ENCODE measurements at places on chromosomes 2 and 18.

- no peak for DNase-seq
These were observed 95.7 kb downstream of the MAIP1 start for GRCh38 chr2:200050921-200051610.

- DNase-seq, result no peak
These were observed 60.3 kb downstream of the CERKL start for GRCh38 chr2:181596556-181596955.

DNA sequence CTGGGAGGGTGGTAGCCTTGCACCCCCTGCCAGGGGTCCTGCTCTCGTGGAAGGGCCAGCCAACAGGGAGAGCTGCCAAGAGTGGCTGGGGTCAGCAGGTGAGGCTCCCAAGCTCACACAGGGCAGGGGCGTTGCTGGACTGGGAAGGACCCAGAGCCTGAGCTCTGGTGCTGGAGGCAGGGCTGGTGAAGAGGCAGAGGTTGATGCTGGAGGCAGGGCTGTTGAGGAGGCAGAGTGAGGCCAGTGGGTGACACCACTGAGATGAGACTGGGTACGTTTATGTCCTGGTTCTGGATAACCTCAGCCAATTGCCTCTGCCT lies 7.0 kb downstream of the ADRA2B start:
- no peak for DNase-seq

DNA sequence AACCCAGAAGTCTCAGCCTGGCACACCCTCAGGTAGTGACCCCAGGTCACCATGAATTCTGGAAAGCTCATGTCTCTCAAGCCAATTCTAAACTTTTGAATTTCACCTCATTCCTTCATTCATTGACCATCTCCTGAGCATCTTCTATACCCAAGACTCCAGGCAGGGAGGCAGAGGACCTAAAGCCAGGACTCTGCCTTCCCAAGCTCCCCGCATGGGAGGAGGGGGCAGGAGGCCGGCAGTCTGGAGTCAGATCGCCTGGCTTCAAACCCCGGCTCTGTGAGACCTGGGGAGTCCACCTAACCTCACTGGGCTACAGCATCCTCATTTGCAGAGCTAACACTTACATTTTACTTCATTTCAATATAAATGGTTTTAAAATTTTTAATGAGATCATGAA lies 59.0 kb downstream of the SMAD7 start:
- DNase-seq, result no peak

- no peak for DNase-seq
These were observed 218.4 kb downstream of the CDH20 start for GRCh38 chr18:61551586-61551985.

GRCh38 chr2:179571252-179571651 lies 290.2 kb downstream of the ZNF385B start:
- DNase-seq, result no peak

- DNase-seq, result no peak
These were observed 219.2 kb upstream of the SP5 start for GRCh38 chr2:170495896-170496295.

DNA sequence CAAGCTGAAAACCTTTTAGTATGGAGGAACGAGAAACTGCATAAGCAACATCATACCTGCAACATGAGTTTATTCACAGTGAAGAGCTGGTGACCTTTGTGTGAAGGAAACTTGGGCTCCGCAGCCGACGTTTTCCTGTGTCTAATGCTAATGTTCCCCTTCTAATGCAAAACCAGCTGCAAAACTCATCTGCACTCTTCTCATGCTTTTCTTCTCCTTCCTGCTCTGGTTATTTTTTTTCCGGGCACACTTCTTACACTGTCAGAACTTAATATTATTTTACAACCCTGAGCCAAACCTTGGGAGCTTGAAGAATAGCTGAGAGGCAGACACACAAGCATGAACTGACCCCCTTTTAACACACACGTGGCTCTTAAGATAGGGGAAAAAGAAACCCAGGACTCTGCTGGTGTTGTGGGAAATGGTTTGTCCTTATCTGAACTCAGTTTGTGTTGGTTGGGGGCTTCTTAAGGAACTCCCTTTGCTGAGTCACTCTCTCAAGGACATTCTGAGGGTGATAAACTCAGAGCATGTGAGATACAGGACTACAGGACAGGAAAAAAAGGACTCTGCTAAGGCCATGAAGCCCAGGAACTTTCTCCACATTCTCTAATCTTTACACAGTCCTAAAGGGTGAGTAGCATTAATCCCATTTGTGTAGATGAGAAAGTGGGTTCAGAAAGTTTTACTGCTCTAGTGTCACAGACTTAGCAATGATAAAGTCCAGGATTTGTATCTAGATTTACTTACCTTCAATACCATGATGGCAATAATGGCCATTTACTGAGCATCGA lies 439.3 kb upstream of the TRIB2 start:
- no peak for DNase-seq

DNA sequence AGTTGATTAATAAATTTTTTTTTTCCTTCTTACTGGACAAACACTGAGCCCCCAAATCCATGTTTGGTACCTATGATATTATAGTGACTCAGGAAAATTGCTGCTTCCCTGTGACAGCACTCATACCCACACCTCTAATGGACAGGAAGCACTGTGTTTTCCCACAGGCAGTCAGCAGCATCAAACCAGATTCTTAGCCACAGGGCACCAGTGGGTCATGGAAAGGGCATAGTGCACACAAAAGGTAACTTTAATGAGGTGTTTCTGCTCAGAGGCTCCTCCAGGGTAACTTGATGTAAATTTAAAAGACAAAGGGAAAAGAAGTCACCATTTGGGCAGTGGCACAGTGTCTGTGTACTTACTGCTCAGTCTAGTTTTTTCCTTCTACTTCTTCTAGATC lies 34.1 kb downstream of the SERPINB11 start:
- no peak for DNase-seq

DNA sequence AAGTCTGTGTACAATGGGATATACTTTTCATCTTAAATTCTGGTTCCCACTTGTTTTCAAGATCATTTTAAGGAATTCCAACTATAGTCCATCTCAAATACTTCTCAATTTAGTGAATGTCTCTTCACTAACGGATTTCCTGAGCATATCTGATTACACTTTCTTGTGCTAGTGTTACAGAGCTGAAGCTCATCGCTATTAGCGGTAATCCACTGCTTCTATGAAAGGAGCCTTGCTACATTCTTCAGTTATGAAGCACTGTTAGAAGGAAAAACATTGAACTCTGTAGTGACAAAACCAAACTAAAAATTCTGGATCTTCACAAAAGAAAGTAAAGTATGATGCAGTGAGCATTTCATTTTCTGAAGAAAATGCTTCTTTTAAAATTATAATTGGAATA lies 72.0 kb downstream of the AGPS start:
- no peak for DNase-seq

DNA sequence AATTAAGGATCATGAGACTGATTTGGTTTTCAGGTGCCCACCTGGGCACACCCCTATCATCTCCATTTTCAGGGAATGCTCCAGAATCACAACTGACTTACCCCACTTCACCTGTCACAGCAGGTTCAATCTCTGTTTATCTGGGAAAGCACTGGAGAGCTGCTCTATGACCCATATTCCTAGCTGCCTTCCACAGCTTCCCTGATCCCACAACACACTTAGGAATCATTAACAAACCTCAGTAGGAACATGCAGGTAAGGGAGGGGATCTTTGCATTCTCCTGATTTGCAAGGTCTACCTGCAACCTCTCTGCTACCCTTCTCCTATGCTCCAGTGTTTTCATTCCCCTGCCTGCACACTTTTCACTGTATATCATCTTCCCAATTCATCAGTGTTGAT lies 18.7 kb upstream of the FABP1 start:
- no peak for DNase-seq

DNA sequence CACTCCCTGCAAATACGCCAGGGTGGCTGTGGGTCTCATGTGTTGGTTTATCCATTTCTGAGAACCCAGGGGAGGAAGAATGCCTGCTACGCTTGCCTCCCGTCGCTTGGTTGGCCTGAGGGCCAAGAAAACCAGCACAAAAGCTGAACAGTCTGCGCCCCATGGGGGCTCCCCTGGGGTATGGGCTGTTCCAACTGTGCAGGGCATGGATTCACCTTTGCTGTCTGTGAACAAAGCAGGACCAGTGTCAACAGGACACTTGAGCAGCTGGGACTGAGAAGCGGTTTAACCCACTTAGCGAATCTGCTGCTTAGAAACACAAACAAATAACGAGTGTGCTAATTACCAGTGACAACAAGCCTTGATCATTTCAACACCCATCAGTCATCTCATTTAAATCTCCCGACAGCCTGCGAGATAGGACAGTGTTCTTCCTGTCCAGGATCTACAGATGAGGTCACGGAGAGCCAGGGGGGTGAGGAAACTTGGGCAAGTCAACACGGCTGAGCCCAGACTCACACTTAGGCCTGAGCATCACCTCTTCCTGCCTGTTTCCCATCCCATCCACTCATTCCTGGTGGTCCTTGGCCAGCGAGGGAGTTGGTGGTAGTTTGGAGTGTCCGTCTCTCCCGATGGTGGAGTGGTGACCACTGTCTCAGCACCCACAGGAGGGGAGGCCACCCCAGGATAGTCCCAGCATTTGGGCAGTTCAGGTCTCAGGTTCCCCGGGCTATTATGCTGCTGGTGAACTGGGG lies 111.6 kb upstream of the HAAO start:
- no peak for DNase-seq

- DNase-seq, result no peak
These were observed 332.9 kb upstream of the DCC start for GRCh38 chr18:52007105-52007504.

- no peak for DNase-seq
These were observed 22.4 kb downstream of the B4GALT6 start for GRCh38 chr18:31661965-31662364.

- no peak for DNase-seq
These were observed 92.5 kb upstream of the LRATD1 start for GRCh38 chr2:14540015-14540414.

DNA sequence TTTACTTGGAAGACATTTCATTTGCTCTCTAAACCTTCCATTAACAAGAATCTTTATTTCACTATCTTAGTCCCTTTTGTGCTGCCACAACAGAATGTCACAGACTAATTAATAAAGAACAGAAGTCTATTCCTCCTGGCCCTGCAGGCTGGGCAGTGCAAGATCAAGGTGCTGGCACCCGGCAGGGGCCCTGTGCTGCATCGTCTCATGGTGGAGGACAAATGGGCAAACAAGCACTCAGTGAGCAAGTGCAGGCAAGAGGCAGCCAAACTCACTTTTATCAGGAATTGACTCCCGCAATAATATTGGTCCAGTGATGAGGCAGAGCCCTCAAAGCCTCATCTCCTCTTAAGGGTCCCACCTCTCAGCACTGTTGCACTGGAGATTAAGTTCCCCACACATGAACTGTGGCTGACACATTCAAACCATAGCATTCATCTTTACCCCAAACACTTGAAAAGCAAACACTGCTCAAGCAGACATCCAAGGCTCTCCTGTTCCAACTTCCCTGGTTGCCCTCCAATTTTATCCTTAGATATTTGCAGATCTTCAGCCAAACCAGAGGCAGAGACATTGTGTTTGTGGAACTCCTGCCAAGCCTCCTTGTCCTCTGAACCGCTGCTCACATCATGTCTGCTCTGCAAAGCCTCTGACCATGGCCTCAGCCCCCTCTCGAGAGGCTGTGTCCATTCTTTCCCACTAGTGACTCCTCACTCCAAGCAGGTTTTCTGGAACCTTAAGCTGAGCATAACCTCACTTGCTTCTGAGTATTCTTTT lies 404.4 kb upstream of the SOX11 start:
- no peak for DNase-seq

DNA sequence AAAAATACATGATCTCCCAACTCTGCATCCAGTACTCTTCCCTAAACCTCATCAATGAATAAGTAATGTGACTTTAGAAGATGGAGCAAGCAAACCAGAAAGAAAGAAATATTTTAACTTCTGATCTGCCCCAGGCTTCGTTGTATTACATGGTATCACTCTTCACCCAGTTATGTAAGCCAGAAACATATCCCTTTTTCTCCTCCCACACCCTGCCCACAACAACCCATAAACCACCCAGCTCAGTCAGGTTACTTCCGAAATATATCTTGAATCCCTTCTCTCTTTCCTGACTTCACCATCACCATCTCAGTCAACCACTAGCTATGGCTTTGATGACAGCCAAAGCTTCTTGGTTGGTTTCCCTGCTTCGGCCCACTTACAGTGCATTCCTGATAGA lies 295.8 kb upstream of the PARD3B start:
- DNase-seq, result no peak

GRCh38 chr2:226475650-226476049 lies 324.0 kb downstream of the IRS1 start:
- no peak for DNase-seq

GRCh38 chr18:22322243-22322691 lies 95.4 kb downstream of the CTAGE1 start:
- DNase-seq, result peak; percentile 79

DNA sequence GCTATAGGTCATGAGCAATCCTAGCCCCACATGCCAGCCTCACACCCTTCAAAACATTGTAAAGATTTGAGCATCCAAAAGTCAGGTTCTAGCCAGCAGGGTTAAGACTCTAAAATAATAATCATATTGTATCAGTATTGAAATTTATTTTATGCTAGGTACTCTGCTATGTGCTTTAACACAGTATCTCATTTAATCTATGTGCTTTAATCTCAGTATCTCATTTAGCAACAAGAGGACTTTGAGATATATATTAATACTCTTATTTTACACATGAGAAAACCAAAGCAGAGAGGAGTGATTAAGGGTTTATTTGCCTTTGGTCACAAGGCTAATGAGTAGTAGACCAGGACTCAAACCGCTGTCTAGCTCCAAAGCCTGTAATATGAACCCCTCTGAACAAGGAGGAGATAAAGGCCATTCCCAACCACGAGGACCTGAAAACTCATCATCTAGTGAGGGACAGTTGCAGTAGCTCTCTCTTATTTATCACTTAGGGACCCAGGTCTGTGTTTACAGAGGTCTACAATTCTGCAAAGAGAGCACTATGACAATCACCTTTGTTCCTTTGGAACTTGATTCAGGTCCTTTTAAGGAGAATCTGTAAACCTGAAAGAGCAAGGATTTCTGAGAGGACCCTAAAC lies 116.5 kb upstream of the SERTAD2 start:
- DNase-seq, result no peak

DNA sequence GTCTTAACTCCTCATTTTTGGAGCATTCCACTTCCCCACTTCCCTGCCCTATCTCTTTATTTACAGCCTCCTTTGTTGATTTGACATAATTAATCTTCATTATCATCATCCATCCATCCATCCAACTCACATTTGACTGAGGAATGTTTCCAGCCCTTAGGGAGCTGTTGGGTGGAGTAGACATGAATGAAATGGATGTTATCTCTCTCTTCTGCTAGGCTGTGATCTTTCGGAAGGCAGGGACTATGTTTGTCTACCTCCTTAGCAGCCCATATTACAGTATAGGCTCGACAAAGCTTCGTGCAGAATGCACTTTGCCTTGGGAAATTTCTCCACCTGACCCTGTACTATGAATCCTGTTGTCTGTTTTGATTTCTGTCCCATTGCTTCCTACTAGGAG lies 7.7 kb upstream of the EFEMP1 start:
- no peak for DNase-seq

DNA sequence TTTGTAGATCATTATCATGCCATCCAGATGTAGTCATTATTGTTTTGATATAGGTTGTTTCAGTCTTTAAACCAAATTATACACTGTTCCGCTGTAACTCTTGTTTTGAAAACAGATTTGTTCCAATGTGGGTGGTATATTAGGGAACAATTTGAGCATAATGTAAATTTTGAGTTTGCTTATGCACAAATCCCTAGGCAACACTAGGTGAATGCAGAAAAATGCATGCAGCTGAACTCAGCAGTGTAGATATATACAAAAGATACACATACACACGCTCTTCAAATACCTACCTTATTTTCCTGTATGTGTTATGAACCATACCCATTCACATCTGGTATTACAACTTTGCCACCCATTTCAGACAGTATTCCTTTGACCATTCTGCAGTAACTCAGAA lies 35.8 kb downstream of the MSH2 start:
- no peak for DNase-seq
